Activated gamma-delta T cell treated with Interleukin-2 at 50 U/mL for 16 hours (primary cell): ENCODE measurements at places on chromosomes 2 and 18.

- no peak for DNase-seq
These were observed 7.8 kb upstream of the PPP1R1C start for GRCh38 chr2:181977661-181978350.

GRCh38 chr2:96468904-96469303 is 36.3 kb downstream of the NEURL3 start:
- DNase-seq: no peak

GRCh38 chr18:22241921-22242361 is 72.6 kb downstream of the GATA6 start:
- no peak for DNase-seq

DNA sequence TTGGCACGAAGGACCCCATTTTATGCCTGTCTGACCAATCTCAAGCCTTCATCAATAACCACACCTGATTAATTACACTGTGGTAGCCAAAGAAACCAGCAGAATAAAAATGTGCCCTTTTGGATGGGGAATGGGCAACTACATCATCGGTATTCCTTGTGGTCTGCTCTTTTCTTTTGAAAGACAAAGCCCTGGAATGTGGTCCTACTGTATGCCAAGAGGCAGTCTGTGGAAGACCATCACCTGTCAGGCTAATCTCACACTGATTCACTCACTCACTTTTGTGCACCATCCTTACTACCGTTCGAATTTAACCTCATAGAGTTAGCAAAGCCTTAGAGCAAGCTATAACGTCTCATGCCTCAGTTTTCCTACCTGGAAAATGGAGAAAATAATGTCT is 275.2 kb upstream of the LRRTM1 start:
- DNase-seq: no peak

GRCh38 chr18:55406451-55406991 is 181.5 kb downstream of the TCF4 start:
- no peak for DNase-seq

DNA sequence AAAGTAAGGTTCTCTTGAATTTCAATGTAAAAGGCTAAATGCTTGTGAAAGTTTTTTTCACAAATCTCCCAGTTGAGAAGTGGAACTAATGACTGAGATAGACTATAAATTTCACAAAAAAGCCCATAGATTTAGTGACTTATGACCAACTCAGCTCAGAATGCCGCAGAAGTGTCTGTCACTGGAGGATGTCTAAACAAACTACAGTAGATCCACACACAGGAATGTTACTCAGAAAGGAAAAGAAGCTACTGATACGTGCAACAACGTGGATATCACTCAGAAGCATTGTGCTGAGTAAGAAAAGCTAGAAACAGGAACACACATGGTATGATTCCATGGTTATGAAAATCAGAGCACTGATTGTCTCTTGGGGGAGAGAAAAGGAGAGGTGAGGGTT is 151.9 kb downstream of the DOCK10 start:
- no peak for DNase-seq

DNA sequence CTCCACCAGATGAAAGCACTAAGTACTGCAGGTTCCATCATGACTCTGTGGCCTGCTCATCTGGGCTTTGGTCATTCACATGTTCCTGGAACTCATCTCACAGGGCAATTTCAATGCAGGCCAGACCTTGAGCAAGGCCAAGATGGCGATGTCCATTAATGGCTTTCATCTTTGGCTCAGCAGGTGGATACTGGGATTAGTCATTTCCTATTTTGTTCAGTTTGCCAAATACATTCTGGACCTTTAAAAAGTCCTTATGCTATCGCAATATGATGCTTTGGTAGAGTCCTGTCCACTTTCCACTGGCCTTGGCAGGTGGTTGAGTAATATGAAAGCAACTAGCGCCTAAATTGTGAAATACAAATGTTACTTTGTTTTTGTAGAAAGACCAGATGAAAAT is 170.1 kb upstream of the REV1 start:
- no peak for DNase-seq

DNA sequence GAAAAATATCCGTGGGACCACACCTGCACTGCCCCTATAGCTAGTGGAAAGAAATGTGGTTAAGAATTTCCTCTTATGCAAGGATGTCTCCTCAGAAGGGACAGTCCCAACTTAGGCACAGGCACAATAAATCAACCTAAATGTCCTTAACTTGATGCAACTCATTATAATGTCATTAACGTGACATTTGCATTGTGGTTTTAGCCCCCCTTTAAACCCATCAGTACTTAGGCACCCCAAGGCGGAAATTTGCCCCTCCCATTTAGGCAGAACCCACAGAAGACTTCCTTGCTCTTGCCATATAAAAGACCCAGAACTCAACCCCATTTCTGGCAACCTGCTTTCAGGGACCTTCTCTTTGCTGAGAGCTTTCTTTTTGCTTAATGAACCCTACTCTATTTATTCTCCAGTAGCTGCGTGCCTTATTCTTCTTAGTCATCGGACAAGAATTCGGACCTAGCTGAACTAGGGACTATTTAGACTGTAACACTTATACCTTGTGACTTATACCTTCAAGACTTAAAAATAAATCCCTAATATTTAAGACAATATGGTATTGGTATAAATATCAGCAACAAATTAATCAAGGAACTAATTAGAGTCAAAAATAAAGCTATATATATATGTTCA is 1281.6 kb upstream of the TMEFF2 start:
- DNase-seq: no peak

- DNase-seq: no peak
These were observed 15.9 kb upstream of the SEC11C start for GRCh38 chr18:59123588-59124369.

- no peak for DNase-seq
These were observed 1.9 kb downstream of the GLI2 start for GRCh38 chr2:120737340-120738101.

- DNase-seq: no peak
These were observed 101.5 kb upstream of the SETBP1 start for GRCh38 chr18:44579028-44579702.

GRCh38 chr2:106261871-106262321 is 67.8 kb upstream of the UXS1 start:
- DNase-seq: no peak

GRCh38 chr18:22841840-22842239 is 91.3 kb upstream of the RBBP8 start:
- no peak for DNase-seq

GRCh38 chr2:99473518-99474083 is 16.2 kb downstream of the REV1 start:
- DNase-seq: no peak

- DNase-seq: no peak
These were observed 69.6 kb upstream of the CREB1 start for GRCh38 chr2:207459990-207460757.

GRCh38 chr18:69580107-69580506 is 179.4 kb downstream of the DOK6 start:
- no peak for DNase-seq

DNA sequence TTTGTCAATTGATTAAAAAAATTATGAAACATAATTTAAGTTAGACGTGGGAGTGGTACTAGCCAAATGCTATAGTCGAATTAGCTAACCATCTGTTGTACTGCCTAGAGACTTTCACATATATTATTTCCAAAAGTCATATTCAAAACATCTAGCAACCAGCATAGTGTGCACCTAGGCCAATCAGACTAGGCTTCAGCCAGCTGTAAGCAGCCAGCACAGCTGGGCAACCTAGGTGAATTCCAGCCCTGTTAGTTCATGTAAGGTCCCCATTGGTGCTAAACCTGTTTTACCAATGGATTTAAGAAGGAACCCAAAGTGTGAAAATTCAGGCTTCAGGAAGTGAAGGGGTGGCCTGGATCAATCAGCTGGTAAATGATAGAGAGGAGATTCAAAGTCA is 144.3 kb downstream of the BCL2 start:
- no peak for DNase-seq

- no peak for DNase-seq
These were observed 35.5 kb upstream of the GNAL start for GRCh38 chr18:11653521-11653920.

GRCh38 chr2:152330235-152330866 is 4.6 kb upstream of the FMNL2 start:
- no peak for DNase-seq

- DNase-seq: no peak
These were observed 825.2 kb upstream of the SALL3 start for GRCh38 chr18:78154444-78154843.

DNA sequence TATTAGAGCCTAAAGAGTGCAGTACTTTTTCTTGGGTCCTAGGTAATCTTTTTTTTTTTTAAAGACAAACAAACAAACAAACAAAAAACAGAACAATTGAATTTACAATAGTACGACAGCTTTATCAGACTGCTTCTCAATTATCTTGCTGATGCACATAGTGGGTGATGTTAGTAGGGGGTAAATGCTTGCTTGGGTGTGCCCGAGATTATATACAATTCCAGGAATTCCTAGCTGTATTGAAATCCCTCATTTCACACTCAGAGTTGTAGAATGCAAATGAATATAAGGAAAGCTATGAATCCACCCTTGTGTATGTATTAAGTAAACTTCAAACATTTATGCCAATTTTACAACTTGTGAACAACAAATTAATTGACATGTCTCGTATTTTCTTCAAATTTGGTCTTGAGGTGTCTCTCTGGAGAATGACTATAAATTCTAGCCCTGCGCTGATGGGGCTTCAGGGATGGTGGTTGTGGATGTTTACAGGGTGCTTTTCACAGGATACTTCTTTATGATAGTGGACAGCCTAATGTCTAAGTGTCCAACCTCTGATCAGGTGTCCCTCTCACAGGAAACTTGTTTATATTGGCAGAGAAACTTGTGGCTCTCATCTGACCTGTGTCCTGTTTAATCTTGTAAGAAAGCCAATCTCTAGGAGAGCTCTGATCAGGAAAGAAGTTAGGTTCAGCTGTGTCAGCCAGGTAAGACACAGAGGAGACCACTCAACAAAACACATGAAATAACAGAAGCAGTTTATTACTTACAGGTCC is 61.9 kb upstream of the SLC39A10 start:
- no peak for DNase-seq

DNA sequence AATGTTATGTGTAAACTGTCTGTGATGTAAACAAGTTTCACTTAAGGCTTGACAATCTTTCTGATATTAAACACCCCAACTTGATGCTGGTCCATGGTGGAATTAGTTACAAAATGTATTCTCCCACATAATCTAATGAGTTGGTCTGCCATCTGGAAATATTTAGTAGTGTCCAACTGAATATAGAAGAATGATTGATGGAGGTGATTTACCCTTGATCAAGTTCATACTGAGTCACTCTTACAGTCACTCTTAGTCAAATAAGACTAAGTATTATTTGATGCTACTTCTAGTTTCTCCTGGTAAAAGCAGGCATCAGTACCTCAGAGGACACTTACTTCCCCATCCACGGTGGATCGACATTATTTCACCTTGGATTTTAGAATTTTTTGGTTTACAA is 198.1 kb downstream of the SATB2 start:
- no peak for DNase-seq

GRCh38 chr2:196827356-196827755 is 18.2 kb upstream of the C2orf66 start:
- no peak for DNase-seq

DNA sequence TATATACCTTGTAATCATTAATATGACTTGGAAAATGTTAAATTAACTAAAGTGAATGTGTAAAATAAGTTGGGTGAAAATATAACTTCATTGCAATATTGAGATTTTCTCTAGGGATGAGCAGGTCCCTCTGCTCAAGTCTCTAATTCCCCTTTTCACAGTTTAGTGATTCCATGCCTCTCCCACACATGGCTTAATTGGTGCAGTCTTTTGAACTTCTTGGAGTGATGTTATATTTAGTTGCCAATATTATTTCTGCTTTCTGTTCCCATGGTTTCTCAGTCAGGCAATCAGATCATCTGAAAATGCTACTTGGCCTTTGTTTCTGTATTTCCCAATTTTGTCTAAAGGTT is 233.7 kb upstream of the SPOPL start:
- no peak for DNase-seq

- no peak for DNase-seq
These were observed 207.2 kb downstream of the LRP1B start for GRCh38 chr2:141923657-141924056.

GRCh38 chr2:161947406-161947805 is 126.6 kb downstream of the DPP4 start:
- no peak for DNase-seq

DNA sequence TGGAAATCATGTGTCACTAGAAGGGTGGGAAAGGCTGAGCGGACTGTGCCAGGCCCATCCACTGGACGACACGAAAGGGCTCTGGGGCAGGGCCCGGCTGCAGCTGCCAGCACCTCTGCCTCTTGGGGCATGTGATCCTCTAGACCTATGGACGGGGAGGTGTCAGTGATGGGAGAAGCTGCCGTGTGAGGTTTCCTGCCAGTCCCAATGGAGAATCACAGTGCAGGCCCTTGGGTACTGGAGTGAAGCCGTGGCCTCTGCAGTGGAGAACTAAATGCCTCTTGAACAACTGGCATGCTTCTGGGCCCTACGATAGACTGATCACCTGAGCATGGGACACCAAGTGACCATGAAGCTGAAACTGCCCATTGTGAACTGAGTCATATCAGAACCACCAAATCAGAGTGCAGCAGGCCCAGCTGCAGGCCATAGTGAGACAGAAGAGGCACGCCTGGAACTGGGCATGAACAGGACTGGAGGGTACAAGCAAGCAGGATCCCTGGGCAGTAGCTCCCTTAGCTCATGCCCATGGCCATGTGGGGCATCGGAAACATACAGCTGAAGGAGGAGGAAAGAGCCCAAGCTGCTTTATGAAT is 18.8 kb upstream of the RHOB start:
- DNase-seq: no peak

GRCh38 chr18:9803698-9804516 is 81.9 kb upstream of the TXNDC2 start:
- no peak for DNase-seq

DNA sequence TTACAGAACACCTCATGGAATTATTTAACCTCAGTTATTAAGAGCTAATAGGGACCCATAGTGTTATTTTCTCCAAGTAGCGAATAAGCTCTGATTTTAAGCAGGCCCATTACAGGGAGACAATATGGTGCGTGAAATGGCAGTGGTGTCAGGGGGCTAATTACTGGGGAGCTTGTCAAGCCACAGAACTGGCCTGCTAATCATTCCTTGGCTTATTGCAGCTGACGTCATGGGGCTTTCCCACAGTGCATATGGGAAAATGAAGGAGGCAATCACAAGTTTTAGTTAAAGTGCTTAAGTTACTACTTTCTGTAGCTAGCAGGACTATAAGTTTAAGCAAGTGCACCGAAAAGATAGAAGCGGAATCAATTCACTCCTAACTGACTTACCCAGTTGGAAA is 262.5 kb downstream of the TGIF1 start:
- DNase-seq: no peak
